Hepatic stellate cell (primary cell): ENCODE measurements at places on chromosomes 2 and 18.

- peak; percentile 43 for DNase-seq
These were observed 169.9 kb upstream of the SLC39A10 start for GRCh38 chr2:195486987-195487644.

GRCh38 chr2:2758793-2759367 lies 427.8 kb upstream of the MYT1L start:
- no peak for DNase-seq

GRCh38 chr2:127498386-127498785 lies 27.9 kb downstream of the IWS1 start:
- DNase-seq, result no peak

DNA sequence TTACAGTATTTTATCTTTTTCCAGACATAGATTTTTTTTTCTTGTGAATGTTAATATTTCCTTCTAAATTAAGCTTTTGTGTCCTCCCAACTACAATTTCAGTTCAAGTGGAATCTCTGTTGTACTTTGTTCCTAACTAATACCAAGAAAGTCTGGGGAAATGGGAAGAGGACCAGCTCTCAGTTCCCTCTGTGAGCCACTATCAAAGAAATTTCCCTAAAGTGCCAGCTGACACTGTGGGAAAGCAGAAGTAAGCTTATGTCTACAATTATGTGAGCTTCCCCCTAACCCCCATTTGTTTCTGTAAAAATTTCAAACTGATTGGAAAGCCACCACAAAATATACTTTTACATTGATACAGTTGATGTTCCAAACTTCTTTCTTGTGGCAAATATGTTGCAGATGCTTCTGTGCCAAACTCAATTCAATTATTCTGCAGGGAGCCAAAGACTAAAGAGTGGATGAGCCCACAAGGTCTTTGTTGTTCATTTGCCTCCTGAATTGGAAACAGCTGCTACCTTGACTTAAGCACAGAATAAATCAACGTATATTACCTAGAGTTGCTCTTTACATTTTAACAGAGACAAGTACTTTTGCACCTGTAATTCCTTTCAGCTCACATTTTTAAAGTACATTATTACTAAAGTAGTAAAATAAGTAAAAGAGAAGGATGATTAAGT lies 306.6 kb downstream of the PTH2R start:
- no peak for DNase-seq

- no peak for DNase-seq
These were observed 110.9 kb upstream of the CTDP1 start for GRCh38 chr18:79568543-79569205.

DNA sequence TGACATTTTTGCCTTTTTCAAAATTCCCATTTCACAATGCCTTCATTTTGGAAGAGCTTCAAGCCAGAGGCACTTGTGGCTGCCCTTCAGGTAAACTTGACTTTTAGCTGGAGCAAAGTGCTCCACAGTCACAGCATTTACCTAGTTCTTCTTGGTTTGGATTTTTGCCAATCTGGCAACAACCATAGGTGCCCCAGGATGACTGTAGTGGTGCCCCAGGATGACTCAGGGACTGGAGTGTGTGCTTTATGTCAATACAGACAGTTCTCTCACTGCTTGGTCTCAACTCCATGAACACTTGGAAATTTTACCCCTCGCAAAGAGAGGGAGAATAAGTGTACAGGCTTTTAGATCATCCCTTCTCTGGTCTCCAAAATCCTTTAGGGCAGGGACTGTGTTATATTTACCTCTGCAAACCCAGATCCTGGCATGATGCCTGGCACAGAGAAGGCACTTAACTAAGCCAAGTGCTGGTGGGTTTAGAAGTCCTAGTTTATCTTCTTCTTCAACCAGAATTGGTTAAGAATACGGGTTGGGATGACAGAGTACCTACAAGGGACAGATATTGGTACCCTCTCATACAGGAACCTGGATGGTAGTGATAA lies 15.3 kb upstream of the PTPN4 start:
- DNase-seq, result no peak

DNA sequence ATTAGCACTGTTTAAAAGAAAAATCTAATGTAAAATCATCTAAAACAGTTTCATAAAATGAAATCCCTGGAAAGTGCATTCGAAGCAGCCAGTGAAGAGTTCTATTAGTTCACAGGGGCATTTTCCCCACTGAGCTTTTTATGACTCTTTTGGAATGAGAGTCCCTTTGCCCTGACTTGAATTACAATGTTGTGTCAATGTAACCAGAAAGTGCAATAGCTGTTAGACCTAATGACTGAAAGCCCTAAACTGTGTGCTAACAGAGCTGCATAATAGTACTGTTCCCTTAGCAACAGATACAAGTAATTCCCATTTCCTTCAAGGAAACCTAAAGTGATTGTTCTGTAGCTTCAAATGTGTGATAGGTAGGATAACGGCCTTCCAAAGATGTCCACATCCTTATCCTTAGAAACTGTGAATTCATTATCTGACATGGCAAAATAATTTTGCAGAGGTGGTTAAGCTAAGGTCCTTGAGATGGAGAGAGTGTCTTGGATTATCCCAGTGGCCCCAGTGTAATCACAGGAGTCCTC lies 134.4 kb downstream of the L3MBTL4 start:
- DNase-seq, result no peak

DNA sequence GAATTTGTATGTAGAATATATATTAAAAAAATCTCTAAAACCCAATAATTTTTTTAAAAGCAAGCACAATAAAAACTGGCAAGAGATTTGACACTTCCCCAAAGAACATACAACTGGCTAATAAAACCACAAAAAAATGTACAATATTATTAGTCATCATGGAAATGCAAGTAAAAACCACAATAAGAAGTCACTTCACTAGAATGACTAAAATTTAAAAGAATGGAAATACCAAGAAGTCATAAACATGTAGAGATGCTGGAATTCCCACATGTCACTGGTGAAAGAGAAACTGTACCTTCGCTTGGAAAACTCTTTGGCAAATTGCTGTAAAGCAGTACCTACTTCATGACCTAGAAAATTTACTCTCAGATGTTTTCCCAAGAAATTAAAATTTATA lies 43.4 kb upstream of the KYNU start:
- no peak for DNase-seq

DNA sequence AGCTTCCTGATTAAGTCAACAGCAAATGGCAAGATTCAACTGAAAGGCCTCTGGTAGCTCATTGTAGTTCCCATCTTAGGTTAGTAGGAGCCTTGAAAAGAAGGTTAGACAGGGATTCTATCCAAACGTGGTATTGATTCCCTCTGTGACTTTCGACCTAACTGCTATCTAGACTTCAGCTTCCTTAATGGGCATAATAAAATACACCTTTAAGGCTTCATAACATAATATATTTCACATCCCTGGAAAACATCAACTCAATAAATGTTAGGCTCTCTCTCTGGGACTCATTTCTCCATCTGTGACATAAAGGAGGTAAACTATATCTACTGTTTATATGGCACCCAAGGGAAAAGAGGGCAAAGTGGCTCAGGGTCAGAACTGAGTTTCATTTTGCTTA lies 60.9 kb downstream of the STK39 start:
- DNase-seq, result no peak

- no peak for DNase-seq
These were observed 877 bp upstream of the BCL2L11 start for GRCh38 chr2:111119822-111120252.

GRCh38 chr18:79591032-79591308 lies 88.6 kb upstream of the CTDP1 start:
- no peak for DNase-seq

DNA sequence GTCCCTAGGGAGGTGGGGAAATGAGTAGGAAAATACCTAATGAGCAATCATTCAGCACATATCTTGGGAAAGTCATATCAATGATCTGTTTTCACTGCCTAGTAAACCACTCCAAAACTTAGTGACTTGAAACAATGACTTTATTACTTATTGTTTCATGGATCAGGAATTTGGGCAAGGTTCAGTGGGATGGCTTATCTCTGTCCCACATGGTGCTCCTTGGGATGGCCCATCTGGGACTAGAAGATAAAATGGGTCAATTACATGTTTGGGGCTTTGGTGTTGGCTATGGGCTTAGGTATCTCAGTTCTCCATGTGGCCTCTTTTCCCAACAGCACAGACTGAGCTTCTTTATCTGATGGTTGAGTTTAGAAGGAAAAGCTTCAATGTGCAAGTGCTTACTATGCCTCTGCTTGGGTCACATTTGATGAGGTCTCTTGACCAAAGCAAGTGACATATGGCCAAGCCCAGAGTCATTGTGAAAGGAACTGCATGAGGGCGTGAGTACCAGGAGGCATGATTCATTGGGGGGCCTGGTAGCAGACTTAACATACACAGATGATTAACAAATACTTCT lies 218.1 kb upstream of the TNP1 start:
- DNase-seq, result no peak

DNA sequence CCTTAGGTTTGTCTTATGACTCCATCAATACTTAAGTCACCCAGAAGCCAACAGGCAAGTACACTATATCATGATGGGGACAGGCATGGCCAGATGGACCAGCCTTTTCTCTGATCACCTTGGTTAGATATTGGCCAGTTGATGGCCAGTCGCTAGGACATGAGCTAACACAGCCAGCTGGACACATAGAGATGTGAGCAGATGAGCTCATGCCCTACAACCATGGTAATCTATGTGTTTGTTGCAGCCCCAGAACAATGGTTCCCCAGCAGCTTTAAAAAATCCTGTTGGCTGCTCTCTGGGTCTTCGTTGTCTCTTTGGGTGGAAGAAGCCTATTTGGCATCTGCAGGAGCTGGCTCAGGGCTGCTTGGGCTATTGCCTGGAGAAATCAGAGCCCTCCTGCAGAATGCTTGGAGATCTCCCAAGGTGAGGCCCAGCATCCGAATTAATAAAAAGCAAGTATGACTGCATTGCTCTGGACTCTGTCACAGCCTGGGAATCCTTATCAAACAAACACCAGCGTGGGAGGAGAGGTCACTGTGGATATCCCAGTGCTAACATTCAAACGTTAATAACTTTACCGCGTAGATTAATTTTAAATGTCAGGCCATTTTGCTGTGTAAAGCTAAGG lies 62.3 kb upstream of the KLHL29 start:
- no peak for DNase-seq

GRCh38 chr18:43525169-43525568 lies 247.9 kb upstream of the SYT4 start:
- DNase-seq, result no peak

DNA sequence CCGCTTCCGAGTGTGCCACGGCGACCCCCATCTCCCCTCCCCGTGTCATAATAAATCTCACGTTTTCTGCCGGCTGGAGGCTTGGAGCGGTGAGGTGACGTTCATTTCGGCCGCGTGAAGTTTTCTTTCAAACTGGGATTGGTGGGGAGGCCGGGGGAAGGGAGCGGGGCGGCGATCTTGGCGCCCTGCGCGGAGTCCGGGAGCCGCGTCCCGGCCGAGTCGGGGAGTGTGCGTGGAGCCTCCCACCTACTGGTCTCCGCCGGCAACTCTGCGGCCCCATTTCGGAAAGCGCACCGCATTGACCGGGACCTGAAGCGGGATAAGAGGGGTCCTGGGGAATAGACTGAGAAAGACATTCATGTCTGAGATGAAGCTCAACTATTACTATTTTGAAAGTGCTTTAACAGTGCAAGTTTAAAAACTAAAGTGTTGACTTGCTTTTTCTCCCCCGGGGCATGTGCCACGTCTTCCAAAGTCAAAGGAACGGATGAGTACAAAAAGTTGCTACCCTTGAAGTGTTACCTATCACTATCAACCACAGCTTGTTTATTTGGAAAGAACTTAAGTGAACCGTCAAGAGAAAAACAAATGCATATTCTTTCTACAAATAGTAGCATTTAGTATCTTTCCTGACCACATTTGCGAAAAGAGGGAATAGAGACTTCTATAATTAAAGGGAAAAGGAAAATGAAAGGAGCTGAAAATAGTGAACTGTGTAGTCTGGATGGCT lies 818 bp upstream of the IKZF2 start:
- DNase-seq, result peak; percentile 55

DNA sequence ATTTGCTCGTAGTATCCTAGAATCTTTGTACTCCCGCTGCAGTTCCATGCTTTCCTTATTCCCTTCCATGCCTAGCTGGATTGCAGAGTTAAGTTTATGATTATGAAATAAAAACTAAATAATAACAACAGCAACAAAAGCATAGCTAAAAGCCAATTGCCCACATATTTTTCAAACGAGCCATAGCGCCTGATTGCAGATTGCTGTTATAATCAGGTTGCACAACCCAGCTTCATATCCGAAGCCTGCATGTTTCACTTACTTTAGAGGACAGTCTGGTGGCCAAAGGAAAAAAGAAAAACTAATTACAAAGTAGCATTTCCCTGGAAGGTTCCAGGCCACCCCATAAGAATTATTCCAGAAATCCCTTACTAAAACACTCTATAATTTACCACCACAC lies 31.9 kb upstream of the PNO1 start:
- DNase-seq, result no peak

GRCh38 chr2:159753797-159754196 lies 41.5 kb downstream of the MARCHF7 start:
- DNase-seq, result no peak

DNA sequence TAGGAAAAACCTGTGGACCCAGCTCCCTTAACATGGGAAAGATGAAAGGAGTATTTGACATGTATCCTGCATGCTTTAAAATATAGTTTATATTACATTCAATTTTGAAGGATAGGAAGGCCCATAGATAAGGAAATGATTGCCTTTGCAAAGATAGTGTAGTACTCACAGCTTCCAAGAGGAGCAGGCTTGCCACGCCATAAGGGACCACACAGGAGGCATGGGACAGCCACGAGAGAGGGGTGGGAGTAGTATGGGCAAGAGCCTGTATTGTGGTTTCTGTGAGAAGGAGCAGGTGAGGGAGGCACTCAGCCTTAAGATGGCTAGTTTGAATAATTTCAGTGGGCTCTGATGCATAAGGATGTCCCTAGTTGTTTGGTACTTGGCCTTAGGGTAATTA lies 740.3 kb downstream of the SATB2 start:
- DNase-seq, result no peak

- DNase-seq, result no peak
These were observed 227.7 kb downstream of the RPIA start for GRCh38 chr2:88919087-88919738.
